HuH-7 (cell line): ENCODE measurements at places on chromosomes 2 and 18.

GRCh38 chr2:136208682-136209420, 90.9 kb upstream of the CXCR4 start:
- DNase-seq, result no peak

- no peak for DNase-seq
Observed at GRCh38 chr2:174636987-174637386, 39.4 kb upstream of the WIPF1 start.

GRCh38 chr2:126655500-126656430, at the start of gene GYPC:
GYPC (plus strand) TSS chr2:126656158; CDS start chr2:126656264, 106 bp downstream.
- DNase-seq, result no peak

DNA sequence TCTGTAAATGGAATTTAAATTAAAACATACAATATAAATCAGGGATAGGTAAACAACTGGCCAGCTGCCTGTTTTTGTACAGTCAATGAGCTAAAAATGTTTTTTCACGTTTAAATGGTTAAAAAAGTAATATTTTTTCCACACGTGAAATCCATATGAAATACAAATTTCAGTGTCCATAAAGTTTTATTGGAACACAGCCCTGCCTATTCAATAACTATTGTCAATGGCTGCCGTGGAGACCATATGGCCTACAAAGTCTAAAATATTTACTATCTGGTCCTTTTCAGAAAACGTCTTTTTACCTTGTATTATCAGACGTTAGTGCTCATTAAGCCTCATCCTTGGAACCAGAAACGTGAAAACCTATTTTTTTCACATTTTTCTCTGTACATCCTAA, 1.3 kb downstream of the TMEM17 start:
- no peak for DNase-seq

DNA sequence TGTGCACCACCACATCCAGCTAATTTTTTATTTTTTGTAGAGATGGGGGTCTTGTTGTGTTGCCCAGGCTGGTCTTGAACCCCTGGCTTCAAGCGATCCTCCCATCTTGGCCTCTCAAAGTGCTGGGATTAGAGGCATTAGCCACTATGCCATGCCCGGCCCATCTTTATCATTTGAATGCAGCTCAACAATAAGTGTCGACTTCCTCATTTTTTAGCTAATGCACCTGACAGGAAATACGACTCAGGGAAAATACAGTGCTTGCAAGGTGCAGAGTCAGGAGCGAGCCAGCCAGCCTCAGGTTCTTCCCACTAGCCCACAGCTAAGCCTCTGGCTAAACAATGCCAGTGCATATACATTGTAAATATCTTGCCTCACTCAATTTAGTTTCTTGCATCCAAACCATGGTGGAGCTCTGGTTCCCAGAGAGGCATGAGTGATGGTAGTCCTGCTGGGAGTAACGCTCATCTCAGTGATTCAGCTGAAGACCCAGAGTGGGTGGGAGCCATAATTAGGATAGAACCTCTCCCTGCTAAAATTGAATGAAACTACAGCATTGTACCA, 135.0 kb downstream of the TGIF1 start:
- DNase-seq, result no peak

GRCh38 chr18:7447318-7448028, 119.6 kb upstream of the PTPRM start:
- DNase-seq, result no peak

GRCh38 chr2:173647681-173648311, 293.1 kb downstream of the CDCA7 start:
- DNase-seq, result no peak

DNA sequence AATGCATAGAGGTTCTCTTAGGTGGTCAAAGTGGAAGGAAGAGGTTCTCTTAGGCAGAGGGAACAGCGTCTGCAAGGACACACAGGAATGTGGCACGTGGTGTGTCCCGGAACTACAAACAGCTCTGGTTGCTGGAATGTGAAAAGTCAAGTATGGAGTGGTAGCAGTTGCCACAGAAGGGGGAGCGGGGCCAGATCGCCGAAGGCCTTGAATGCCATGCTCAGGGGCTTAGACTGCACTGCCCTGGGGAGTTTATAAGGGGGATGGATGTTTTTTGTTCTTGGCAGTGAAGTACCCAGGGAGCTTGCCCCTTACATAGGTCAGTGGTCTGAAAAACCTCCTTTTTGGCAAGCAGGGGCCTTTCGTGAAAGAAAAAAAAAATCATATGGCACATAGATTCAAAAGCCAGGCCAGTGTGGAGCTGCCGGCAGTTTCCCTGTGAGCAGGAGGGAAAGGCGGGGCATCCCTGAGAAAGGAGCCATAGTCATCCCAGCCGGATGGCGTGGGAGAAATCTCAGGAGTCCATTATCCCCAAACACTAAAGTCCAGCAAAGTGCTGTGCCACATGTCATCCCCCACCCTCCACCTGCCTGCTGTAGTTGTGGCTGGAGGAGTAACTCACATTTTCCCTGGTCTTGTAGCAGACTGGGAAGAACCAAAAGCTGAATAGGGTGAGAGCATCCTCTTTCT, 45.4 kb downstream of the GORASP2 start:
- peak; percentile 71 for DNase-seq

- DNase-seq, result no peak
Observed at GRCh38 chr2:677959-678550, 849 bp upstream of the TMEM18 start.

DNA sequence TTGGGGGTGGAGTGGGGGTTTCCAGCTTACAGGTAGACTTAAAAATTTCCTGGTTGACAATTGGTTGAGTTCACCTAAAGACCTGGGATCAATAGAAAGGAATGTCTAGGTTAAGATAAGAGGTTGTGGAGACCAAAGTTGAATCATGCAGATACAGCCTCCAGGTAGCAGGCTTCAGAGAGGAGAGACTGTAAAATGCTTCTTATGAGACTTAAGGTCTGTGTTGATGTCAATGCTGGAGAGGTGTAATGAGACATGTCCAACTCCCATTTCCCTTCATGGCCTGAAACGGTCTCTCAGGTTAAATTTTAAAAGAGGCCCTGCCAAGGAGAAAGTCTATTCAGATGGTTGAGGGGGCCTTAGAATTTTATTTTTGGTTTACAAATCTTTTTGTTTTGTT, 38.5 kb upstream of the RND3 start:
- DNase-seq, result no peak

DNA sequence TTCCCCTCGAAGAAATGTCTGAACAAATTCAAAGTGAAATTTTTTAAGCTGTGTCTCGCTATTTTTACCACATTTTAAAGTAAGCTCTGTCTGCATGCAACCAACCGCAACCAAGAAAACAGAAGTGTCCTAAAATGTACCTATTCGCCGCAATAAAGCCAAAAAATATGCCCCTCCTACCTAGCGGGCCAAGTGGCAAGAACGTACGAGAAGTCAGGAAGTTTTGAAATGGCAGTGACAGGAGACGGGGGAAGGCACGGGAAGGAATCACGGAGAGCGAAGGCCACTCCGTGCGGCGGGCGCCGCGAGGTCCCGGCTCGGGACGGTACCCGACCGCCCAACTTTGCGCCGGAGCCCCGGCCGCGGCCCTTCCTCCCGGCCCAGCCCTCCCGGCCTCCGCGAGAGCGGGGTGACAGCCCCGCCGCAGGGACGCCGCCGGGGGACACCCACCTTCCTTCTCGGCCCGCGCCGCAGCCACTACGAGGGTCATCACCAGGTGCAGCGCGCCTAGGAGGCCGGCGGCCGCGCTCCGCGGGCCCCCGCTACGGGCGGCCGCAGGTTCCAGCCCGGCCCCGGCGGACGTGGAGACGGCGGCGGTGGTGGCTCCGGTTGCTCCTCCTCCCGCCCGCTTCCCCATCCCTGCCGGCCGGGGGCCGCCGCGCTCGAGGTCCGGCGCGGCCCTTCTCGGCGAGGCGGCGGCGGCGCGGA, 568 bp downstream of the TMEM131 start:
- peak; percentile 58 for DNase-seq

- DNase-seq, result no peak
Observed at GRCh38 chr2:228239207-228239906, 57.9 kb upstream of the SPHKAP start.

GRCh38 chr2:158994920-158995676, 26.7 kb downstream of the TANC1 start:
- DNase-seq, result peak; percentile 57
